NCI-H1105 (cell line): ENCODE measurements at places on chromosomes 5 and 9.

DNA sequence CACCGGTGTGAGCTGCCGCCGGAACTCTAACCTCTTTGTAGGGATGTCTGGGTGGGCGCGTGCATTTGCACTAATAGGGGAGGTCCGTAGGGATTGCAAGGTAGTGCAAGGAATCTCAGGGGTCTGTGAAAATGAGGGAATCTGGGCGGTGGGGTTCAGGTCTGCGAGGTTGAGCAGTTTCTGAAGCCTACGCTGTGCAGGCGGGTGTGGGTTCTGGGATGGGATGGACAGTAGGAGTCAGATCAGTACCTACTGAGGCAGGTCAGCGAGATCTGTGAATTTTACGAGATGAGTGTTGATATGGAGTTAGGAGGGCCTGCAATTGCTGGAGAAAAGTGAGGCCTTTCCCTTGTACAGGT is 856 bp upstream of the ATOSB start:
- DNase-seq = no peak

DNA sequence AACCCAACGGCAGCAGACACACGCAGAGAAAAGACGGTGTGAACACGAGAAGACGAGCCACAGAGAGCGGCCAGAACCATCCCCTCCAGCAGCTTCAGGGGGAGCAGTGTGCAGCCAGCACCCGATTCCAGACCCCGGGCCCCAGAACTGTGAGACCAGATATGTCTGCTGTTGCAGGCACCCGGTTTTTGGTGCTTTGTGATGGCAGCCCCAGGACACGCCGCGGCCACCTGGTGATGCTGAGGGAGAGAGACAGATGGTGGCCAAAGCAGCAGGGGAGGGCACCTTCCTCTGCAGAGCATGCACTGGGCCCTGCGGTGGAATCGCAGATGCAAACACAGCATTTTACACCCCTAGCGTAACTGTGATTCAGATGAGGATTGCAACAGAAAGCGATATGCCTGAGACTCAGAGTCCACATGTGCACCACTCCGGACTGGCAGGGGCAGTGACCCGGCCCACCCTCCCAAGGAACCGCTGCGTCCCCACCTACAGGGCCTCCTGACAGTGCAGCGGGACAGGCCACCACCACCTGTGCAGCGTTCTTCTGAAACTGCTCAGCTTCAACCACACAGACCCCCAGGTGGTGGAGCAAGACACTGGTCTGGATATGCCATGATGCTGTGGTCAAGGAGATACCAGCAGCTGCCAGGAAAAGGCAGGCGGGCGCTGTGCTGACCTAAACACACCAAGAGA is 24.0 kb downstream of the ZDHHC11B start:
- DNase-seq = no peak

GRCh38 chr5:105868038-105868780 is 1802.5 kb downstream of the EFNA5 start:
- DNase-seq = no peak

DNA sequence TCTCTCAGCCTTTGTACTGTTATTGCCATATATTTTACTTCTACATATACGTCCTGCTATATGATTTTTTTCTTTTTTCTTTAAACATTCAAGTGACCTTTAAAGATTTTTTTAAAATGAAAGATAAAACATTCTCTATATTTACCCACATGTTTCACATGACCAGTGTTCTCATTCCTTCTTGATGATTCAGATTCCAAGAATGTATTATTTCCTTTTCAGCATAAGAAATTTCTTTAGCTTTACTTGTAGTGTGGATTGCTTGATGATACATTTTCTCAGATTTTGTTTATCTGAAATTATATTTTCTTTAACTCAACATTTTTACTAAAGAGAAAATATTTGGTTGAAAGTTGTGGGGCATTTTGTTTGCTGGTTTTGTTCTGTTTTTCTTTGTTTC is 792.1 kb downstream of the BRINP1 start:
- DNase-seq = no peak

DNA sequence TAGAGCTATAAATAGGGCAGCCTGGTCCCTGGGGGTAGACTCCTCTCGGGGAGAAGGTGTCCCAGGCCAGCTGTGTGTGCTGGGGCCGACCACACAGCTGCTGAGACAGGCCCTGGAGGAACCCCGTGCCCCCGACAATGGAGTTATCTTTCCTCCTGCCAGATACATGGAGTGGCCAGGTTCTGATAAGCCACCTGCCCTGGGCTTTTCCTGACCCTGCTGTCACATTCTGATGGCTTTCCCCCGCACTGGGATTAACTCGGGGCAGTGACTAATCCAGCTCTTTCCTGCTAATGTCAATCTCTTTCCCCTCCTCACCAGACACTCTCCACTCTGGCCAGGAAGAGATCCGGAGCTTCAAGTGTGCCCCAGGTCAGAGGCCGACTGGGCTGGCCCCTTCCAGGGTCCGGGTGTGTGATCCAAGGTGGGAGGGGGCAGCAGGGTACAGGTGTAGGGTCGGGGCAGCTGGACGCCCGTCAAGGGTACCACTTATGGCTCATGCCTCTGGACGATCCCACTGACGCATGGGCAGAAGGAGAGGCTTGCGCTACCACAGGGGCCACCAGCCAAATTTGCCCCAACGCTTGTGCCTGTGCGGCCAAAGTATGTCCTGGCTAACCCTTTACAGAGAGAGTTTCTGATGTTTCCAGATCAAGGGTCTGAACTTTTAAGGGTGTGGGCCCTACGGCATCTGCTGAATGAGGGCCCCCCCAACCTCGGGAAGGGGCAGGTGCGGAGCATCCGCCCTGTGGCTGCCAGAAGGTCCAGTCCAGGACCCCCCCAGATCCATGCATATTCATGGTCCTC is 20.6 kb upstream of the COL5A1 start:
- no peak for DNase-seq

DNA sequence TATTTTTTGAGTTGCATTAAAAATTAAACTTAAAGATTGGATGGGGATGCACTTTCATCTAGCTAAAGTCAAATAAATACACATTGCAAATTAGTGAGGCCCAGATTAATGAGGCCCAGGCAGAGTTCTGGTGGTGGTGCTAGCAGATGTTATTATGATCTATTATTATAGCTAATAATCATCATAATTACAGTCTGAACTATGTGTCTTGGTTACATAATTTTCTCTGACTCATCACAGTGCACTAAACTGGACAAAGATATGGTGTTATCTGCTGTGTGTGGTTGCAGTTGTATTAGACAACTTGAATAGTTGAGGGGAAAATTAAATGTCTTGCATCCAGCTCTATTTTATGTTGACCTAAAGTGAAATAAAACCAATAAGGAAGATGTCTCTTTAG is 568.8 kb downstream of the TLR4 start:
- DNase-seq = no peak

DNA sequence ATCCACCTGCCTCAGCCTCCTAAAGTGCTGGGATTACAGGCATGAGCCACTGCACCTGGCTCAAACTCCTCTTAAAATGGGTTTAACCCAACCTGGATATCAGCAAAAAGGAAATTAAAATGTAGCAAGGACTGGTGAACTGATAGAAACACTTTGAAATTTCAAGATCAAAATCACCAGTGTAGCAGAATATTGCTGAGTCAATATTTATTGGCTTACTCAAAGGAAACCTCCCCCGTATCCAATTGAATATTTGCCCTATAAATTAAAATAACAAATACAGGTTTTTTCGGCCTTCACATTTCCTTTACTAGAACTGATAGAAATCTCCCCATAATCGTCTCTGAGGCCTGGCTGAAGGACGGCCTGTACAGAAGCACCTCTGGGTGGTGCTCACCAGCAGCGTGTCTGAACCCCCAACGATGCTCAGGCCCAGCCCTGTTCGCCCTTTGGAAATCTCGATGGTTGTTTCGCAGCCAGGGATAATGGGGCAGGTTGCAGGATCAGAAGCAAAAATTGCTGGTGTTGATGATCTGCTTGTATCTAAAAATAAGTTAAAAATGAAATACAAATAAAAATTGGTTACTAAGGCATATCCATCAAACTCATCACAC is 156.6 kb downstream of the MPDZ start:
- no peak for DNase-seq

GRCh38 chr9:27078685-27079084 is 30.3 kb upstream of the TEK start:
- DNase-seq = no peak

DNA sequence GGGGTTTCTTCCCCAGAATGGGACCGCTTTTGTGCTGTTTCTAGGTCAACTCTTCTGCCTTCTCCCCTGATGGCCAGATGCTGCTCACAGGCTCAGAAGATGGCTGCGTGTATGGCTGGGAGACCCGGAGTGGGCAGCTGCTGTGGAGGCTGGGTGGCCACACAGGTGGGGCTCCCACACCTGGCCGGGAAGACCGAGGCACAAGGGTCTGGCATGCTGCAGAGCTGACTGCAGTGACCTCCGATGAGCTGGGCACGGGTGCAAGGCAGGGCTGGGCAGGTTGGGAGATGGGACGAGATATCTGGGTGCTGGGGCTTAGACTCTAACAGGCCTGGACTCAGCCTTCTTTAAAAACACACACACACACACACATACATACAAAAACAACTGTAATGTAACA is 901 bp downstream of the WDR38 start:
- no peak for DNase-seq

DNA sequence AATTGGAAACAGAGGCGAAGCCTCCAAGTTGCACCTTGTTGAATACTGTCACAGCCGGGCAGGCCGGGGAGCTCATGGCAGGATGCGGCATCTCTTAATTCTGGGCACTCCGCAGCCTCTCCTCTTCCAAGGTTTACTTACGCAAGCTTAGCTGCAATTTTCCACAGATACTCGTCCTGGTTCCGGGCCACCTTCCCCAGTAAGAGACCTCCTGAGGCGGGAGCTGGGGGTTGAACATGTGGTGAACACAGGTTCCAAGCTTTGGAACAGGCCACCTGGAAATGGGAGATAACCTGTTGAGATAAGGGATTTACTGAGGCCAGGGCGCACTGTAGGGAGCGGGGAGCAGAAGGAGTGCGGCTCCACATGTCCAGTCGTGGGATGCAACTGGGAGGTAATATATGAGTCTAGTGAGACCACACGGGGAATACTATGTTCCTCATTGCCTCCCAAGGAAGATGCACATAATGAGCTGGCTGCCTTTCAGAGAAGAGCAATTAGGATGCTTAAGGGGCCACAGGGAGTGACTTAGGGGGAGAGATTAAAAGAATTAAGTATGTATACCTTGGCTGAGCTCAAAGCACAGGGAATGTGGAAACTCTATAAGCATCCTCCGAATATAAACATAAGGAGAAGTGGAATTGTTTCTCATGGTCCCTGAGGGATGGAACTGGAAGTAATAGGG is 335.2 kb downstream of the CWC27 start:
- DNase-seq = no peak

- no peak for DNase-seq
Measured at GRCh38 chr5:72096602-72097188, 10.6 kb upstream of the MAP1B start.

GRCh38 chr5:158979749-158980521 is 119.8 kb downstream of the EBF1 start:
- DNase-seq = peak; percentile 17

- no peak for DNase-seq
Measured at GRCh38 chr5:94503677-94504076, 114.7 kb downstream of the KIAA0825 start.

- no peak for DNase-seq
Measured at GRCh38 chr9:27675354-27675753, 102.1 kb upstream of the C9orf72 start.

DNA sequence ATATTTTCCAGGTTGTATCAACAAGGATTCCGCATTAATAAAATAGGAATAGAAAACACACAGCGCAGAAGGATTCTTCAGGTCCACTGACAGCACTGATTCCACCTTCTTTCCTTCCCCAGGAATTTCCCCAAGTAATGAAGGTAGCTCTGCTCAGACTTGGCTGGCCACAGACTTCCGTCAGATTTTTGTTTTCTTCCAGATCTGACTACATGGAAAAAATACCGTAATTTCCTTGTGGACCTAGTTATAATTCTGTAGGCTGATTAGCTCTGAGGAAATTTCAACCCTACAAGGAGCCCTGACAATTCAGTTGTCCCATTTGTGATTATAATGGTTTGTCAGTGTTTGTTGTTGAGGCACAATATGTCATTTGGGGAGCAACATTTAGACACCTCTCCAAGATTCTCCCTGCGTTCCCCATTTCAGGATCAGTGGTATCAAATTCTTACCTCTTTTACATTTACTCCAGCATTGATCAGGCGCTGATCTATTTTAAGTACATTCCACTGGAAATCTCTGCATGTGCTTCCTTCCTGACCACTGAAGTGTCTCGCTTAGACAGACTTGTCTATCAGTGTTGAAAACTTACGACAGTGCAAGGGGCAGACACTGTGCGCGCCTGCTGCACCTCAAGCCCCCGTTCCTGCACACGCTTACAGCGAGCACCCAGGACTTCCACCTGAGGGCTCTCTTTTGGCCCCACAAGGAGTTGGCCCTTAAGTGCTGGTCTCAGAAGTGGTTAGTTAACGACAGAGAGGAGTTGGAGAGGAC is 94.8 kb downstream of the LHFPL2 start:
- no peak for DNase-seq

GRCh38 chr5:68957591-68957990 is 136.2 kb upstream of the SLC30A5 start:
- no peak for DNase-seq

DNA sequence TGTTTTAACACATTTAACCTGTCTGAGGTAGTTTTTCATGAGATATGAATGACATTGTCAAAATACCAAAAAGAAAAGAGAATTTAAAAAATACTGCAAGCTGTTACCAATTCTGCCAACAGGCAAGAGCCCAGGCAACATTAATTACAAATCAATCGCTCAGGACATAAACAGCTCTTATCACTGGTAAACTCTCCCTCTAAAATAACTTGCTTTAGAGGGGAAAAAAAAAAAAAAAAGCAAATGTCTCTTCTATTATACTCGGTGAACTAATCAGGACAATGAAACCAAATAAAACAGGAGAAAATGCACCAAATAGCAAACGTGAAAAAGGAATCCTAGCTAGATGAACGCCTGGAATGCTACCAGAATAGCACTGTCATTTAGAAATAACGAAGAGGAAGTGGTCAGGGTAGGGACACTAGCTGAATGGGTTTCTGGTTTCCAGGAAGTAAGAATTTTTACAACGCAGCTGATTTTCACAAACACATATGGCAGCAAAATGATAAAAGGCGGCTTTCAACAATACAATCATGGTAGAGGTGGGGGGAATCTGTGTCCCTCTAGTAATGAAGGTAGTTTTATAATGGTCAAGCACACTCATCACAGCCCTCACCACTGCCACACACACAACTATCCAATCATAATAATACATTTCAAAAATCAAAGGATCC is 94.9 kb downstream of the DENND1A start:
- no peak for DNase-seq

GRCh38 chr9:112780450-112781036 is 30.0 kb downstream of the SNX30 start:
- no peak for DNase-seq

- DNase-seq = no peak
Measured at GRCh38 chr9:99235926-99236634, 14.0 kb downstream of the SEC61B start.

DNA sequence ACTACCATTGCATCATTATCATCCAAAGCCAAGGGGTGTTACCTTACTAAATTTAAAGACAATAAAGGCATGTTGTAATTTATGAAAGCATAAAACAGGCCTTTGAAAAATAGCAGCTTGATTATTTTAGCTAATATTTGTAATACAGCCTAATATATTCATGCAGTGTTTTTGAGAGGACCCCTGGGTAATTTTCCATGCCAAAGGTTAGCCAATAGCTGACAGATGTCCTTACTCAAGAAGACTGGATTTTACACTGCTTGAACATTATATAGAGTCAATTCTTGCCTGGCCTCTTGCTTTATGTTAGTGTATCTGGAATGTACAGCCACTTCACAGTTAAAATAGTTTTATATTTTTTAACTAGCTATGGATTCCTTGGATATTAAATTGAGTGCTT is 337.8 kb upstream of the PAPPA start:
- DNase-seq = no peak
